ENCODE measurements at places on chromosomes 7 and 10.
A peak's percentile ranks its signal among the peaks of the same experiment; 100 is the strongest.

DNA sequence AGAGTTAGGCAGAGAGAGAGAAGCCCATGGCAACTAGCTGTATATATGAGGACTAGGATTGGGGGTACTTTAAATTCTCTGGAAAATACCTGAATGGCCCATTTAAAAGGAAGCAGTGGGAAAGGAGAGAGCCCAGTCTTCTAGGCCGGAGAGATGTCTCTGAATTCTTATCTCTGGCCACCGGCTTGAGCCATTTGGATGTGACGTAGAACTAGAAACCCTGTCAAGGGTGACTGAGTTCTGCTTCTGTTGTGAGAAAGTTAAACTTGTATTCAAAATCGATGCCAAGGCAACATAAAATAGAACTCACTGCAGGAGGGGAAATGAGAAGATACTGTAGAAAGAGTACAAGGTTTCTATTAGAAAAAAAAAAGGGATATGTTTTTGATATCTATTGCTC lies 6.3 kb upstream of the GSTK1 start:
- no peak for DNase-seq

DNA sequence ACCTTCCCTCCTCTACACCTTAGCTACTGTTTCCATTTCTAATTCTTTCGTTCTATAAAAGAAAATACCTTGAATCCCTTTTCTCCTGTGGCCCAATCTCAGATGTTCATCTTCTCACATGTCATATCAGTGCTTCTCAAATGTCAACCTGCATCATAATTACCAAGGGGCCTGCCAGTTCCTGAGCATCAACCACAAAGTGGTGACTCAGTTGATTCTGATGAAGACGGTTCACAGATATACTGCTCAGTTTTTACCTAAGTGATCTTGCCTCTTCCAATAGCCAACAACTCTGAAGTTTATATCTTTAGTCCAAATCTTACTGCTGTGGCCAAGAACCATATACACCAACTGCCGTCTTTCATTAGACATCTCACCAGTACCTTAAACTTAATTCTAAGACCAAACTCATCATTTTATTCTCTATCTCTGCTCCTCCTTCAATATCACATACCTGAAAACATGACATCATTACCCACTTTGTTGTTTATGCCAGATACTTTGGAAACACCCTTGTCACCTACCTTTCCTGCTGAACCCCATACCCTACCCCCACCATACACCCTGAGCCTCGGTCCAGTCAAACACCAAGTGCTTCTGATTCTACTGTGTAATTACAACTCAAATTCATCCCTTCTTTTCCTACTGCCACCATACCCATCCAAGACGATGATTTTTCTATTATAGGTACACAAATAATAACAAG lies 115.5 kb downstream of the LMBR1 start:
- no peak for DNase-seq

- DNase-seq: no peak
Measured at GRCh38 chr10:48701941-48702340, 17.3 kb downstream of the WDFY4 start.

GRCh38 chr7:48350515-48350914 lies 179.3 kb downstream of the ABCA13 start:
- no peak for DNase-seq

DNA sequence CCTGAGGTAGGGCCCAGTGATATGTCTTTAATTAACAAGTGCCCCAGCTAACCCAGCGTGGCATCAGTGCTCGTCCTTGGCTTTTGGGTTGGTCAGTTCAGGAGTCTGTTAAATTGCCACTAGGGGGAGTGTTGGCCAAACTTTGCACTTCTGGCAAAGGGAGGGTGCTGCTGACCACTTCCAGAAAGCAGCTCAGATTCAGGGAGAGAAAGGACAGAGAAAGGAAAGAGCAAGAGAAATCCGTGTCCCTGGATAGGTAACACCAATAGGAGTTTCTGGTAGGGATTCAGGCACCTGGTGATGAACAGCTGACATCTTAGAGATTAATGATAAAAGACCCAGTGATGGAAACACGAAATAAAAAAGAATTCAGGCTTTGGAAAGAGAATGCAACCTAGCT lies 243.1 kb upstream of the AOAH start:
- DNase-seq: peak; percentile 85

DNA sequence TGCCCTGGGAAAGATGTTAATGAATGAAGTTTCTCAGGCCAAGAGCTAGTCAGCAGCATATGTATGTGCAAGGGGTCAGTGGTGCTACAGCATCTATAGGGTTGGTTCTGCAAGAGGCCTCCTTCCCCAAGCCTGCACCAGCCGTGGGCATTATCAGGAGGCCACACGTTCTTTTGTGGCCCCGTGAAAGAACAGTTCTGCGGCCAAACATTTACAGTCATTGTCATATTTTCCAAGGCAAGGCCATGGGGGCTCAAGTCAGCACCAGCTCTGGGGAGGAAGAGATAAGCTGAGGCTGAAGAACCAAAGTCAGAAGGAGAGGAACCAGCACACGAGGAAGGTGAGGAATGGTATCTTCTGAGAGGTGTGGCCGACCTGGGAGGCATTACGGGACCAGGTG lies 54.4 kb upstream of the TMEM72 start:
- no peak for DNase-seq

DNA sequence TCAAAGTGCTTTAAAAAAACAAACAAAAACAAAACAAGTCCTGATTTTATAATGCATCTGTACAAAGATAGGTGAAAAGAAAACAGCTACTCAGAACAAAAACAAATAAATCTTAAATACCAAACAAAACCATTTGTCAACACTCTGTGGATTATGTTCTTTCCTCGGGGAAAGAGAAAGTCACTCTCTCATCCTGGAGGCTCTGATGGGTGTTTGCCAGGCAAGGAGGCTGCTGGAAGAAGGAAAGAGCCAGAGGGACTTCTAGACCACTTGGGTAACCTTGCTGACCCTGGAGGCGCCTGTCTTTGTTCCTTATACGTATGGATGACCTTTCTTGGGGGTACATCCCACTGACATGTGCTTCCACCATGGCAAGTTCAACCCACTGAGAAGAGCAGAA lies 92.8 kb downstream of the ZRANB1 start:
- no peak for DNase-seq

GRCh38 chr10:125727436-125727835 lies 7.9 kb downstream of the EDRF1 start:
- no peak for DNase-seq
